ENCODE measurements at places on chromosomes 7 and 10.

DNA sequence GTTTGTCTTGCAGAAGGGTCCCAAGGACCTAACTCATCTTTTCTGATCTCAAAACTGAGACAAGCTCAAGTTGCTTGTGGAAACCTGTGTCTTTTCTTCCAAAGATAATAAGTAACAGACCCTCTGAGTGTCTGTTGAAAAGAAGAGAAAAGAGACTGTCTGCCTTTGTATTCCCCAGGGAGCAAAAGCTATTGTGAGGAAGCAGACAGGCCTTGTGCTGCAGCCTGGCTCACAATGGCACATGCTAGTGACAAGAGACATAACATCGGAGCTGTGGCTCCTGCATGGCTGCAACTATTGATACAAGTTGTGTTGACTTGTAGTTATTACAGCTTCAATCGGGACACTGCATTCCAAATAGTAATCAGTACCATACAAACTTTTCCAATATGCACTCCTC is 202.9 kb downstream of the DKK1 start:
- no peak overlapping the region for H3K27ac ChIP-seq
- no peaks in the 10 kb centered on the region for H3K36me3 ChIP-seq
- ATAC-seq: no peak
- no peak overlapping the region for H3K4me3 ChIP-seq

DNA sequence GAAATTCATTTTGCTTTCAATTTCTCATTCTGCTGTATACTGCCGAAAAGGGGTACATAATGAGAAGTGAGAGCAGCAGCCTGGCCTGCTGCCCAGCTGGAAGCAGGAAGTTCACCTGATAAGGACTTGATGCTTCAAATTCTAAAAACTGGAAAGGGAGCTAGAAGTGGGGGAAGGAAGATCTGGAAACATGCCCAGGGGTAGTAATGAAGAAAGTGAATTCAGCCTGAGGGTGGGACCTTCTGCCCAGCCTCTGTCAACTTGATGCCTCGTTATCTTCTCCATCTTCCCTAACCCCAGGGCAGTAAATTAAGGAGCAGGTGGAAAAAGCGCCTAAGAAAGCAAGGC is 69.4 kb downstream of the ARMH3 start:
- H3K36me3 ChIP-seq: peaks cover 54% of the 10 kb centered on the region
- H3K27ac ChIP-seq: peak overlapping the region; percentile 85
- H3K4me1 ChIP-seq: peaks cover 16% of the 10 kb centered on the region
- no peaks in the 10 kb centered on the region for H3K27me3 ChIP-seq
- ATAC-seq: peak; percentile 73

GRCh38 chr7:2116989-2117591 is 115.7 kb downstream of the MAD1L1 start:
- peak overlapping the region; percentile 35 for H3K27ac ChIP-seq
- ATAC-seq: no peak
- peaks cover 42% of the 10 kb centered on the region for H3K4me1 ChIP-seq
- H3K27me3 ChIP-seq: no peaks in the 10 kb centered on the region

DNA sequence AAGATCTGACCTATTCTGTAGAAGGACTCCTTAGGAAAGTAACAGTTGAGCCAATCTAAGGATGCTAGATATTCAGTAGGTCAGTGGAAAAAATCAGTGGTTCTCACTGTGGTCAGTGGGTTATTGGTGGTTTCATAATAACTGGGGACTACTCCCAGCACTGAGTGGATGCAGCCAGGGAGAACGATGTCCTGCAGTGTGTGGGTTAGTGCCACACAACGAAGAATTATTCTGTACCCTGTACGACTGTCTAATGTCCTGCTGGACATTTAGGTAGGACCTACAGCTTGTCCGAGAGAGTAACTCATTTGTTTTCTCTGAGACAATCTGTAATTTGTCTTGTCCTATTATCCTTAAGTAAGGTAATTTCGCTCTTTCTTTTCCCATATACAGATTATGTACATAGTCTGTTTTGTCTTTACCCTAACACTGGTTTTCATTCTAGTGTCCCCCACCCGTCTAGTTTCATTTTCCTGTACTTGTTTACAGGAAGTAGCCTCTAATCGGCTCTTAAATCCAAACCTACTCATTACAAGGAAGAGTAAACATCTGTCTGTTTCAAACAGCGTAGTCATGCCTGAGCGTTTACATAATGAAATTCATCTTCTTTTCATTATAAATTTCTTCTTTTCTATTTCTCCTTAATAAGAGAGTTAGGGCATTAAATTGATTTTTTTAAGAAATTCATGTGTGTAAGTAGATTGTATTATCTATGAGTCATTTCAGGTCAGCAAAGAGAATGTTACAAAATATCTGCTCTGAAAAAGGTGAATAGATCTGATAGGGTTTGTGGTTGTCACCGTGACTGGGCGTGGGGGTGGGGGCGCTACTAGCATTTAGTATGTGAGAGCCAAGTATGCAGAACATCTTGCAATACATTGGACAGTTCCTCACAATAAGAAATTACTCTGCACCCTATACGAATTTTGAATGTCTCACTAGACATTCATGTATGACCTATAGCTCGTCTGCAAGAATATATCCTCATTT is 8.3 kb upstream of the ZC3HAV1L start:
- ATAC-seq: no peak
- H3K36me3 ChIP-seq: peaks cover 53% of the 10 kb centered on the region
- no peaks in the 10 kb centered on the region for H3K27me3 ChIP-seq
- no peak overlapping the region for H3K4me3 ChIP-seq

- ATAC-seq: no peak
- no peaks in the 10 kb centered on the region for H3K36me3 ChIP-seq
- no peak overlapping the region for H3K4me3 ChIP-seq
Measured at GRCh38 chr10:19154375-19154774, 105.8 kb downstream of the MALRD1 start.

DNA sequence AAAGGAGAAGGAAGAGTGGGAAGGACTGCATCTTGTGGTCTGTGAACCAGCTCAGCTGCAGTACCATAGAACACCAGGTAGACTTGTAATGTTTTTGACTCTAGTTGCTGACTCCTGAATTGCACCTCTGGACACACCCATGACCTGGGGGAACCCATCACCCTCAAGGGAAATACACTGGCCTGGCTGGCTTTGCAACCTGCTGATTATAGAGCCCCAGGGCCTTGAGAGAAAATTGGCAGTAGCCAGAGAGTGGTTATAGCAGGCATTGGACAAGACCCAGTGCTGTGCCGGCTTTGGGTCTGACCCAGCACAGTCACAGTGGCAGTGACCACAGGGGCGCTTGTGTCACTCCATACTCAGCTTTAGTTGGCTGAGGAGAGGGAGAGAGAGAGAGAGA is 902.3 kb downstream of the GRID1 start:
- H3K27me3 ChIP-seq: no peaks in the 10 kb centered on the region
- H3K36me3 ChIP-seq: no peaks in the 10 kb centered on the region
- H3K4me1 ChIP-seq: no peaks in the 10 kb centered on the region
- no peak for ATAC-seq
- H3K27ac ChIP-seq: no peak overlapping the region
- H3K4me3 ChIP-seq: no peak overlapping the region

GRCh38 chr10:49276596-49276995 is 22.4 kb upstream of the C10orf71 start:
- no peak overlapping the region for H3K4me3 ChIP-seq
- H3K27ac ChIP-seq: no peak overlapping the region
- no peaks in the 10 kb centered on the region for H3K36me3 ChIP-seq
- H3K4me1 ChIP-seq: peaks cover 20% of the 10 kb centered on the region

DNA sequence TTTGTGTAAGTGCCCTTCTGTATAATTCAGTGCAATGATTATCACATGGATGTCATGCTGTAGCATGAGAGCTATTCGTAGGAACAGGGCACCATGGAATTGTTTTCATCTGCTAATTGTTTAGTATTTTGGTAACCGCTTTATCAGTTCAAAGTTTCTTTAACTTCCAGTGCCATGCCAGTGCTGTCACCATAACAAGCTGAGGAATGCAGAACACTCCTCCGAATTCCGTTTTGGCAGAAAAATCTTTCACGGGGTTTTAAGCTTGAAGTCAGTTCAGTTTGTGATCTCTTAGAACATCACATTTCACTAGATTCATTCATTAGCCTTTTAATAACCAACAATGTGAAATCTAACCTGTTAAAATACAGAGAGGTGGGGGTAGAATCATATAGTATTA is 117.2 kb upstream of the SEMA3C start:
- H3K27me3 ChIP-seq: no peaks in the 10 kb centered on the region
- H3K36me3 ChIP-seq: no peaks in the 10 kb centered on the region
- no peak for ATAC-seq
- no peaks in the 10 kb centered on the region for H3K4me1 ChIP-seq
- no peak overlapping the region for H3K27ac ChIP-seq

- ATAC-seq: peak; percentile 81
- H3K27me3 ChIP-seq: no peaks in the 10 kb centered on the region
- H3K4me1 ChIP-seq: peaks cover 46% of the 10 kb centered on the region
Measured at GRCh38 chr7:75617634-75618234, 121.0 kb downstream of the HIP1 start.

GRCh38 chr7:156479596-156479995 is 161.0 kb upstream of the RNF32 start:
- H3K36me3 ChIP-seq: no peaks in the 10 kb centered on the region
- no peak for ATAC-seq
- no peaks in the 10 kb centered on the region for H3K4me1 ChIP-seq
- no peak overlapping the region for H3K4me3 ChIP-seq

Measured in stimulated activated memory B cell treated with anti-CD40 and anti-IgM and Interleukin-4, amounts not matched to agents 10 μg/mL and 1 μg/mL and 100 μg/mL, for 72 hours (primary cell).